Adipocyte (in vitro differentiated cells): ENCODE measurements at places on chromosomes 2 and 18.
A peak's percentile ranks its signal among the peaks of the same experiment; 100 is the strongest.

DNA sequence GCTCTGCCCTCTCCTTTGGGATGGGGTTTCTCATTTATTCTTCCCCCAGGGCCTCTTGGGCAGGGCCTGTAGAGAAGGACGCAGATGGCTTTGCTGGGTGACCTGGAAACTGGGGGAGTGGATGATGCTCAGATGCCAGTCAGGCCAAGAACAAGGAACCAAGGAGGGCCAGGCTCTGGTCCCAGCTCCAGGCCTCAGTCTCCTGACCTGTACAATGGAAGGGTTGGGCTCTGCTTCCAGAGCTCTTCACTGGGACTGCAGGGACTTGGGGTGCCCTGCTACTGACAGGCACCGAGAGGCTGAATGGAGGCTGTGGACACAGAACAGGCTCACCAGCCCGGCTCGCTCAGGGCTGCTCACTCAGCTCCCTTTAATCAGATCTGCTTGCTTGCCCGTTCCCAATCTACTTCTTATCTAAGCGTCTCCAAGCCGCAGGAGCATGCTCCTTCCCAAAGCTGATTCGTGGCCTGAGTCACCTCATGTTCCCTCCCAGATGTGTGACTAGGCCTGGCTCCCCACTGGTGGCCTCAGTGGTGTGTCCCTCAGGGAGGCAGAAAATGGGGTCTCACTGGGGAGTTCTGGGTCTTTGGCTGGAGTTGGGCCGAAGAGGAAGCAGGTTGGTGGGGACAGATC is 82.6 kb upstream of the ODC1 start:
- DNase-seq: no peak

GRCh38 chr2:101790857-101791256 is 93.3 kb downstream of the MAP4K4 start:
- DNase-seq: peak; percentile 76

DNA sequence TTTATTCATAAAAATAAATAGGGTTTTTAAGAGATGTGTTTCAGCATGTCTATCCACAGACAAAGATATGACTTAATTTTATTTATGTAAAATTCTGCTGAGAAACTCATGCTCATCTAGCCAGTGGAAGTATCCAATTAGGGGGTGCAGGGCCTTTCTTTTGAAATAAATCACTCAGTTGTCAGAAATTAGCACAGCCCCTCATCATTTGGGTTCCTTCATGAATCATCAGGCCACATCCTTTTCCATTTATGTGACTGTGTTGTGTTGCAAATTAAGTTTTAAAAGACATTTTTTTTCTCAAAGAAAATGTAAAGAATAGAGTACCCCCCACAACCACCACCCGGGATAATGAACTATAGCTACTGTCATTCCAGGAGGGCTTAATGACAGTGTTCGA is 185.8 kb downstream of the NRP2 start:
- DNase-seq: no peak

- DNase-seq: no peak
Measured at GRCh38 chr18:73782405-73782804, 365.2 kb downstream of the FBXO15 start.

DNA sequence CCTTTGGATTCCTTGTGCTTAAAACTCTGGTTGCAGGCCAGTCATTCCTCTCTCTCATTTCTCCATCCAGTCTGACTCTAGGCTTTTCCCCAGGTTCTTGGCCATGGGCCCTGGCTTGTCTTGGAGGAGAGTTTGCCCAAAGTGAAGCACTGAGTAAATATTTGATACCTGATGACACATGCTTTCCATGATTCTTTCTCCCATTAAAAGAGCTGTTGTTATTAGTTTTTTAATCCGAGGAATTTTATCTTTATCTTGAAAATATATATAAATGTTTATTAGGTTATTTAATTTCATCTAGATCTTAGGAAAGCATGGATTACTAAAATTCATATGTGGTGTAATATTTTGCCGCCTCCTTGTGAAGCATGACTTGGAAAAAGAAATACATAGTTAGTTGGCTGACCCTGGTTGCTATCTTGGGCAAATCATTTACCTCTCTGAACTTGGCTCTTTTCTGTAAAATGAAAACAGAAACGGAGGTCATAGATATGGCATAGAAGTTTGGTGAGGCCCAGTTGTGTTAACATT is 650.1 kb downstream of the SLC4A3 start:
- DNase-seq: peak; percentile 70

DNA sequence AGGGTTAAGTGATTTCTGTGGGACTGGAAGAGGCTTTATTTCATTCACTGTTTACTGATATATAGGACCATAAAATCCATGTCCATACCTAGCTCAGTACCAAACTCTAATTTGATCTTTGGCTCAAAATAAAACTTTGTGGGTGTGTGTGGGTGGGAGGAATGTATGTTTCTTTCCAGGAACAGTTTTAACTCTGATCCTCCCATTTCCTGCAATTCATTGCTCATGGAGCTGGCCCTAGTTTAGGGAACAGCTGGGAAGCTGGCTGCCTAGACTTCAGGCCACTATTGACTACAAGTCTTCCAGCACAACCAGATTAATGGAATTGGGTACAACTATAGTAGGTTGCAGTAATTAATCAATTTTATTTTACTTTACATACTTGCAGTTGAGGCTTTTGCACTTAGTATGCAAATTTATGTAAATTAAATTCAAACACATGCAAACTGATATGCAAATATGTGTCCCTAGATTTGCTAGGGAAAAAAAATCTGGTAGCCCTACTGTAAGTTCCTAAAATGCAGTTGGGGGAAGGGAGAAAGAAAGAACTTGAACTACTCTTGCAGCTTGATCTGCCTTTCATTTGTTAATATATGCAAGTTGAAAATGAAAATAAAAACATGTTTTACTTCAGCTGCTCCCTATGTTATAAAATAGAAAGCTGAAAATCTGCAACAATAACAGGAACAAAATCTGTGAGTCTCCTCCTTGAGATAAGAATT is 1070.3 kb upstream of the CELF4 start:
- no peak for DNase-seq

GRCh38 chr2:54787755-54788366 is 64.4 kb downstream of the EML6 start:
- no peak for DNase-seq

- no peak for DNase-seq
Measured at GRCh38 chr2:66566726-66567399, 131.9 kb downstream of the MEIS1 start.

GRCh38 chr2:173217116-173217840 is 137.4 kb upstream of the CDCA7 start:
- no peak for DNase-seq

DNA sequence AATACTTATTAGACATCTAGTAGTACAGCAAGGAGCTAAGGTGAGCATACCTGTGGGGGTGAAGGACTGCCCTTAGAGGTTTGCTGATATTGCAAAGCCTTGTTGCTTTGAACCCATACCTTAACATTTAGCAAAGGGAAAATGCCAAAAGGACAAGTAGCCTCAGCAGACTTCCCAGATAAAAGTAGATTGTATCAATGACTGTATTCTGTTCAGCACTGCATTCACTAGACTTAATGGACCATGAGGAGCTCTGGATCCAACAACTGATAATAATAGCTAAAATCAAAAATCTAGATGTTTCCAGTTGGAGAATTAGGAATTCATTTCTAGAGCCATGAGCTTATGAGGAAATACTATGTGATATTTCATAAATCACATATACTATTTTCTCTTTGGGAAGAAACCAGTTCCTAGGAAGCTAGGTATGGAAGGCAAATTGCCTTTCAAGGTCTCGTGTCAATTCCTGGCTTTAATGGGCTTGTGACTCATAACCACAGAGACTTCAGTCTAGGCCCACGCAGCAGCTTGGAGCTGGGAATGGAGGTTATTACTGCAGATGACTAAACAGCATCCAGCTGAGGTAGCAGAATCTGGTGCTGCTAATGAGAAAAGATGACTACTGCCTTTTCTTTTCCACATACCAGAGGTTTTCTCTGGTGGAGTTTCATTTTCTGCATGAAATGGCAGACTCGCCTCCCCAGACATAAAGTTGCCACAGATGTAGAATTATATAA is 191.2 kb upstream of the NABP1 start:
- peak; percentile 85 for DNase-seq

DNA sequence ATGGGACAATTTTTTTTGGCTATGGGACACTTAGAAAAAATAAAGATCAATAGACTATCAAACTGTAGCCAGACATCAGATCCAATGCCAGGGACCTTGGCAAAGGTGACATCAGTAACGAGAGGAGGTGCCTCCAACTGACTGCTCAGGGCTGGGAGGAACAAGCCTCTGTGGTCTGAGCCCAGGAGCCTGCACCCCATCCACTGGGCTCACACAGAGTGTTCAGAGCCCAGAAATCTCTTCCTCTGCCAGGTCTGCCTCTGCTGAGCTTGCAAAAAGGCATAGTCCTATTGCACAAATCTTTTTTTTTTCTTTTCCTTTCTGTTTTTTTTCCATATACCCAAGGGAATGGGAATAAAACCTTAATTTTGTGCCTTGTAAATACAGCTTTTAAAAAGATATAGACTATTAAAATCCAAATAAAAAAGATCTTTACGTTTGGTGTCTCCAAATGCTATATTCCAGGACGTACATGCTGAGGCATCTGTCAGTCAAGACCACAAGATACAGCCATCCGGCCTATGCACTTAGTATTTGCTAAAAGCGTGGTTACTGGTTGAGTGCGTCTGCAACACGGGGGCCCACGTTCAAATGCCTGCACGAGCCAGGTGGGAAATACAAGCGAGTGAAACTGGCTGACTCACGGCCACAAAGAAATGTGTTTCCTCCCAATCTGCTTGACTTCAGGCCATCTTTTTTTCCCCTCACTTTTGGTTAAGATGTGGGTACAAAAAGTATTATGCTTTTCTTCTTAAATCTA is 7.8 kb upstream of the ARHGAP25 start:
- DNase-seq: no peak

DNA sequence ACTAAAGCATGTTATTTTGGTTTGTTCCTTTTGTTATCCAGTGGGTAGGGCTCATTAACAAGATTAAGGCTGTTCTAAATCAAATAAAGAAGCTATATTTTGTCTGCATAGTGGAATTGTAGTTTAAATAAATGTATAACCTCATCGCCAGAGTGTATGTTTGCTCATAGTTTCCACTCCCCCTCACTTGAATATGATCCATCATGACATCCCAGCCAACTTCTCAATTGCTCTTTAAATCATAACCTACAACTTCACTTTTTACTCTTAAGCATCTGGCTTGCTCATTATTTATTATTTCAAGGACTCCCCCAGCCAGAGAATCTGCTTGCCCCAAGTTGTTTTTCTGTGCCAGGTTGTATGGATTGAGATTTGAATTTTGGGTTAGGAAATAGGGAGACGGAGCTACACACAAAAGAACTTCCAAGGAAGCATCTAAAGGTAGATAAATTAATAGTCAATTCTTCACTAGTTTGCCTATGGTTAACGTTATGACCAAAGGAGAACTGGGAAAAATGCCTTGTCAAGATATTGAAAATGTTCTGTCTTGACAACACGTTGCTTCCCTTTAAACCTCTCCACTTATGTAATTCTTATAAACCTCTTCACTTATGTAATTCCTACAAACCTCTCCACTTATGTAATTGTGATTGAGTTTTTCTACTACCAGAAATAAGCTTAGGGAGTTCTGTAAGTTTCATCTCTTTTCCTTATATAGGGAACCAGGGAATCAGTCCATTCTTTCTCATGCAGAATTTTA is 55.4 kb upstream of the UPP2 start:
- DNase-seq: no peak

DNA sequence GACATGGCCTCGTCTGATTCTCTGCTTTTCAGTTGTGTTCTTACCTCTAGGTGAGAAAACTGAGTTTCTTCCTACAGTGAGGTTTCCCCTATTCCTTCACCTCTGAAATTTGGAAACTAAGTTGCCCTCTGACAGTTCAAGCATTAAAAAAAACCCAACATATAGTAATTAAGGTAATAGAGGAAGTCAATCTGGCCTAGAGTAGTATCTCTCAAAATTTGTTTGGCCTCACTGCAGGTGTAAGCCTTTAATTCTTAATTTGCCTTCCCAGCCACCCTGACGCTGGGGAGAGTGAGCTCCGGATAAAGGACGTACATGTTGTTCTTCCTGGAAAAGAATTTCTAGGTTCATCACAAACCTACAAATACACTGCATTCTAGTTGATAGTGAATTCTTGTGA is 1.4 kb downstream of the CAD start:
- DNase-seq: no peak

GRCh38 chr2:109686921-109687320 is 72.8 kb downstream of the SOWAHC start:
- DNase-seq: no peak

- no peak for DNase-seq
Measured at GRCh38 chr2:145739681-145740080, 1219.8 kb upstream of the ZEB2 start.

DNA sequence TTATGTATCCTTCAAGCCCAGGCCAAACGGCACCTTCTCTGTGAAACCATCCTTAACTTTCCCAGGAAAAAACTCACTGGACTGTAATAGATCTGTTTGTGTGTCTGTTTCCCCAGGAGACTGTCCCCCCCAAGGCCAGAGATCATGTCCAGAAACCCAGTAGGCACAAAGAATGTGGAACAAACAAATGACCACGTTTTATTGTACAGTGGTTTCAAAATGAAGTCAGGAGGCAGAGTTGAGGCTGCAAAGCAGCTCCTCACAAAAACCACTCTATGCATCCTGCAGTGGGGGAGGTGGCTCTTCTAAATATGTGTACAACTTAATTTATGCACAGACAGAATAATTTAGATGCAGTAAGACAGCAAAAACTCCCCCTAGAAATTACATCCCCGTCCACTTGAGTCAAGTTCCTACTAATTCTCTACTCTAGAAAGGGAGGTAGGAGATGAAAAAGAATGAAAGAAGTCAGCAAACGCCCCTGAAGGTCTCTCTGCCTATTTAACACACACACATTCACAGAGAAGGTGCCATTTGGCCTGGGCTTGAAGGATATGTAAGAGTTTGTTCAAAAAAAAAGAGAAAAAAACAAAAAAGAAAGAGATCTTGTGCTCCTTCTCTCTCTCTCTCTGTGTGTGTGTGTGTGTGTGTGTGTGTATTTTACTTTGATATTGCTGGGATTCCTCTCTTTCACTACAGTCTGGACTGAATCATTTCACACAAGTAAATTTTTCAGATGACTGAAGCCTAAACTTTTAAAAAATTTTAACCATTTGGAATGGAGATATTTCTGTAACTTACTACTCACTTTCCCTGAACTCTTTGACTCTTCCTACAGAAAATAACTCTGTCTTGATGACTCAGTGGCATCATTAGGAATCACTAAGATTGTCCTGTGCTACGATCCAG is 19.5 kb downstream of the BCL2 start:
- peak; percentile 27 for DNase-seq

- DNase-seq: no peak
Measured at GRCh38 chr2:232543928-232544631, 4.6 kb downstream of the CHRNG start.

DNA sequence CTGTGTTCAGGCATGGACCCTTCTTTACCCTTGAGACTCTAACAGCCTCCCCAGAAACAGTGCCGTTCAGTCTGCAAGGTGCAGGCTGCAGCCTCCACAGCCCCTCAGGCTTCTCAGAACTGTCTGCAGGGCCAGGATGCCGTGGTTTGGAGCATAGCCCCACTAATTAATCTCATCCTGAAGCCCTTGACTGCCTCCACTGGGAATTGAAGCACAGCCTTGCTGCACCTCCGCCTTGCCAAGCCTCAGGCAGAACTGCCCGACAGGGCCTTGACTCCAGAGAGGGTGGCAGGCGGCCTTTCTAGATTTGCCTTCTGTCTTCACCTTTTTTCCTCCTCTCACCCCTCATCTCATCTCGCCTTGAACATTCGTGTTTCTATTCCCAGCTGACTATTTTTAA is 119.8 kb downstream of the NRP2 start:
- DNase-seq: no peak

- no peak for DNase-seq
Measured at GRCh38 chr2:69490486-69490885, 53.3 kb upstream of the NFU1 start.

GRCh38 chr18:24702001-24702515 is 241.6 kb downstream of the HRH4 start:
- no peak for DNase-seq
